ENCODE measurements at places on chromosomes 12 and 14. TPM values are rescaled to one million over a fixed set of nuclear protein-coding genes. Genes with fewer than 3 reads are reported as not detected.

- DNase-seq, result no peak
Measured at GRCh38 chr12:873954-874353, 75.5 kb downstream of the RAD52 start.

DNA sequence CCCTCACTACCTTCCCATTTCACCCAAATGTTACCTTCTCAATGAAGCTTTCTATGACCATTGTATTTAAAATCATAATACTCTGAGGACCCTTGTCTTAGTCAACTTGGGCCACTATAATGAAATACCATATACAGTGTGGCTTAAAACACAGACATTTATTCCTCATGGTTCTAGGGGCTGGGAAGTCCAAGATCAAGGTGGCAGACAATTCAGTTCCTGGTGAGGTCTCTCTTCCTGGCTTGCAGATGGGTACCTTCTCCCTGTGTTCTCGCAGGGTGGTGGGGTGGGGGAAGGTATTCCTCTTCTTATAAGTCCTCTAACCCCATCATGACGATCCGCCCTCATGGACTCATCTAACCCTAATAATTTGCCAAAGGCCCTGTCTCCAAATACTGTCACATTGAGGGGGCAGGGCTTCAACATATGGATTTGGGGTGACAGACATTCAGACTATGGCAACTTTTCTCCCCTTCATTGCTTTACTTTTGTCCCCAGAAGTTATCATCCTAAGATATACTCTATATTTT lies 163.7 kb upstream of the PWP1 start:
- no peak for DNase-seq

OASL gene
- 0.17 TPM for total RNA-seq

TAS2R19 gene
- 1.9 TPM for total RNA-seq

DNA sequence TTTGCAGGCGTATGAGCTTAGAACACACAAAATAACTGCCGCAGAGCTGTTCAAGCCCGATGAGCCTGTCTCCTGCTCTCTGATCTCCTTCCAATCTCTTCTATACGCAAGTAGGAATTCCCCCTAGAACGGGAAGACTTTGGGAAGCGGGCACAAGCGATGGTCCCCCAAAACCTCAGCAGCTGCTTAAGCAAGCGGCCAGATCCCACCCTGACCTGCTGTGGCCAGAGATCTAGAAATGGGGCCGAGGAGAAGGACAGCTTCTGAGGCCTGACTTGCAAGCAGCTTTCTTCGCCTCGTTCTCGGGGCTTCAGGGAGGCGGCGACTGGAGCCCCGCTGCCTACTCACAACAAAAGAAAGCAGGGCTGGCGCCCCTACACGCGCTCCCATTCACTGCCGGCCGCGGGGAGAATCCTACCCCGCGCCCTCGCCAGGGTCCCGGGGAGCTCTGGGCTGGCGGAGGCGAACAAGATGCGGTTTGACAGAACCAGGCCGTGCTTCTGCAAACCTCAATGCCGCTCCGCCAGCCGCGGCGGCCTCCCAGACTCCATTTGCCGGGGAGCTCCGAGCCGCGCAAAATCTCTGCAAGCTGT lies 922 bp downstream of the TBX5 start:
- no peak for DNase-seq

DNA sequence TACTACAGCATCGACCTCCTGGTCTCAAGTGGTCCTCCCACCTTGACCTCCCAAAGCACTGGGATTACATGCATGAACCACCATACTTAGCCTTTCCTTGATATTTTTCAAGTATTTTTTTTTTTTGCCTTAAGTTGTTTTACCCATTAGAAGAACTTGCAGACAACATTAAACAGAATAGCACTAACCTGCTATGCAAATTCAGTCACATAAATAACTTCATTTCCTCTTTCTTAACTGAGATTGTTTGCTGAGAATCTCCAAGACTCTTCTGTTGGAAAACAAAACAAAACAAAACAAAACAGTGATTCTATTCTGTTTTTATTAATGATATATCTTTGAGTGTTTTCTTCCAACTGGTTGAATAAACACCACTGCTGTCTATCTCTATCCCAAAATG lies 115.9 kb upstream of the IFNG-AS1 start:
- DNase-seq, result no peak

STRN3 gene
- total RNA-seq, result 38.0 TPM

- no peak for DNase-seq
Measured at GRCh38 chr12:117820216-117820907, 148.4 kb downstream of the KSR2 start.

- DNase-seq, result no peak
Measured at GRCh38 chr12:14403711-14404196, 38.3 kb downstream of the ATF7IP start.

DNA sequence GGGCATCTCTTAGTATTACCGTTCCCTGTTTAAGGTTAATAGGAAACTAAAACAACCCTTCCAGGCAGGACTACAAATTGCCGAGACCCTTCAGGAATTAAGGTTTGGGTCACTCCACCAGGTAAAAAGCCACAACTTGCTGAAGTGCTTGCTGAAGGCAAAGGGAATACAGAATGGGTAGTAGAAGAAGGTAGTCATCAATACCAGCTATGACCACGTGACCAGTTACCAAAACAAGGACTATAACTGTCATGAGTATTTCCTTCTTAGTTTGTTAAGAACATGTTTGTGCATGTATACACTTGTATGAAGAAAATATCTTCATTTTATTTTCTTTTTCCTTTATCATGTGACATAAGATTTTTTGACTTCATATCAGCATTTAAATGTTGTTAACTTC lies 578.7 kb upstream of the FBXO33 start:
- no peak for DNase-seq

TAS2R9 gene
- not detected for total RNA-seq

- DNase-seq, result no peak
Measured at GRCh38 chr14:69716478-69717187, 50.3 kb upstream of the SRSF5 start.

ACSM4 gene
- total RNA-seq, result not detected

- no peak for DNase-seq
Measured at GRCh38 chr12:77667101-77667500, 163.6 kb upstream of the NAV3 start.

- no peak for DNase-seq
Measured at GRCh38 chr14:101087614-101088394, 184.3 kb upstream of the RTL1 start.

DNA sequence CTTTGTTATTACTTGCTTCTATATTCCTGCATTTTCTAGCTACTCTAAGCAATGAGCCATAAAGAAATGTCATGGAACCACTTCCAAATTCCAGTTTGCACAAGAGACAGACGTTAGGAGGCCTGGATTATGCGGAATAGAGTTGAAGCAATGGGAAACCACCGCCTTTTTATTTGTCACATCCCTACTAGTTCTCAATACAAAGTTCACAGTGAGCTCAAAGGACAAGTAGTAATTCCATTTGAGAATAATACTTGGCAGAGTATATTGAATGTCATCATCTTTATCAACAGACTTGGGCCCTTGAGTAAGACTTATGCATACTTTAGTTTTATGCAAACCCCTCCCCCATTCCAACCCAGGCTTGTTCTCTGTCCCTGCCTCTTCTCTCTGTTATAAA lies 3.7 kb upstream of the SLC15A5 start:
- peak; percentile 95 for DNase-seq

GRCh38 chr14:89060191-89060590 lies 235.7 kb downstream of the TTC8 start:
- no peak for DNase-seq

SDR9C7 gene
- not detected for total RNA-seq

DNA sequence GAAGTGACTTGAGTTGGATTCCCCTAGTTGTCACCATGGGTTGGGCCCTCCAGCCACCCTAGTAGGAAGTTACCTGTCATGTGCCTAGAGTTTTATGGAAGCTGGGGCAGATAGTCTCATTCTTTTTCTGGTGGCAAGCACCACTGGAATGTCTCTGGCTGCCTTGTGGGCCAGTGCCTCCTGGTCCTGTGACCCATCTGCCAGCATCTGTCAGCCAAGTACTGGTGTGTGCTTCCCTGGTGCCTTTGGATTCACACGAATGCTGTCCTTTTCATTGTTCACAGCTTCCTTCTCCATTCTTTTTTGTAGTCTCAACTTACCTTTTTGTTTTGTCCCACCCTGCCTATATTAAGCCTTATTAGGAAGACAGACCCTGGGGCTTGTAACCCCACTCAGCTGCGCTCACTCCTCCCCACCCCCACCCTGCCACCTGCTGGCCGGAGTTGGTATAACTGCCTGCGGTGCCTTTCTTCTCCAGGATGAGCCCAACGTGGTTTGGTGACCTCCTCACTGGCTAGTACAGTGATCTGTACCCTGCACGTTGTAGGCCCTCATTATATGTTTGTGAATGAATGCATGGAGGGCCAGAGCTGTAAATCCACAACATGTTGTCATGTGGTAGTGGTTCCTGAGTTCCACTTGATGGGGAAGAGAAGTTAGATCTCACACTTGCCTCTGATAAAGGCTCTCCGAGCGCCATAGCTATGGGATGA lies 125.7 kb downstream of the TSPAN9 start:
- DNase-seq, result peak; percentile 33

DNA sequence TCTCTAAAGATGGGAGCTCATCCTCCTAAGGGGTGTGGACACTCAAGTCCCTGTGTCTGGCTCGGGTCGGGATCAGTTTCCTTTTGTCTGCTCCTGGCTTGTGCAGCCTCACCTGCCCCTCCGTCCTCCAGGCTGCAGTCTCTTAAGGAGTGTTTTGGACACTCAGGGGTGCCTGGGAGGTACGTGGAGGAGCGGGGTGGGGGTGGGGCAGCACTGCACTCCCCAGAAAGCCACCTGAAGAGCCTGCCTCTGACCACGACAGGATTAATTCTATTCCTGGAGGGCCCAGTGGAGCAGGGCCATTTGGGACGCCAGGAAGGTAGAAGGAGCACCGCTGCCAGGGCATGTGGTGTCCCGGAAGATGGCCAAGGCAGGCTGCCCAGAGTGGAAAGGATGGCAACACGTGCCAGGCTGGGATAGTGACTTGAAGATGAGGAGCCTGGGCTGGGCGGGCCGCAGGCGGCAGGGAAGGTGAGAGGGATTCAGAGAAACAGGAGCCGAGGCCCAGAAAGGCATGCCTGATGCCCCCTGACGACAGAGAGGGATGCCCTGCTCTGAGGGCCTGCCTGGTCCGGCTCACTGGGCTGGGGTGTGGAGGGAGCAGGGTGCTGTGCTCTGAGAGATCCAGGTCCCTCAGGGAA lies 14.8 kb upstream of the LRTM2 start:
- no peak for DNase-seq
